Activated naive CD4-positive, alpha-beta T cell treated with anti-CD3 and anti-CD28 coated beads, Interleukin-2, amount 50 U/mL, for 72 hours (primary cell): ENCODE measurements at places on chromosomes 16 and 17. TPM values are rescaled to one million over a fixed set of nuclear protein-coding genes. Genes with fewer than 3 reads are reported as not detected.

The DHRS7C gene
- total RNA-seq = not detected

- DNase-seq = no peak
Measured at GRCh38 chr16:3088925-3089716, 10.0 kb downstream of the ZSCAN10 start.

GRCh38 chr17:29151567-29151966, 28.6 kb downstream of the MYO18A start:
- no peak for DNase-seq

The CD300C gene
- 0.25 TPM for total RNA-seq

The NEUROD2 gene
- not detected for total RNA-seq

- DNase-seq = no peak
Measured at GRCh38 chr17:66620528-66620927, 214.4 kb upstream of the CACNG5 start.

DNA sequence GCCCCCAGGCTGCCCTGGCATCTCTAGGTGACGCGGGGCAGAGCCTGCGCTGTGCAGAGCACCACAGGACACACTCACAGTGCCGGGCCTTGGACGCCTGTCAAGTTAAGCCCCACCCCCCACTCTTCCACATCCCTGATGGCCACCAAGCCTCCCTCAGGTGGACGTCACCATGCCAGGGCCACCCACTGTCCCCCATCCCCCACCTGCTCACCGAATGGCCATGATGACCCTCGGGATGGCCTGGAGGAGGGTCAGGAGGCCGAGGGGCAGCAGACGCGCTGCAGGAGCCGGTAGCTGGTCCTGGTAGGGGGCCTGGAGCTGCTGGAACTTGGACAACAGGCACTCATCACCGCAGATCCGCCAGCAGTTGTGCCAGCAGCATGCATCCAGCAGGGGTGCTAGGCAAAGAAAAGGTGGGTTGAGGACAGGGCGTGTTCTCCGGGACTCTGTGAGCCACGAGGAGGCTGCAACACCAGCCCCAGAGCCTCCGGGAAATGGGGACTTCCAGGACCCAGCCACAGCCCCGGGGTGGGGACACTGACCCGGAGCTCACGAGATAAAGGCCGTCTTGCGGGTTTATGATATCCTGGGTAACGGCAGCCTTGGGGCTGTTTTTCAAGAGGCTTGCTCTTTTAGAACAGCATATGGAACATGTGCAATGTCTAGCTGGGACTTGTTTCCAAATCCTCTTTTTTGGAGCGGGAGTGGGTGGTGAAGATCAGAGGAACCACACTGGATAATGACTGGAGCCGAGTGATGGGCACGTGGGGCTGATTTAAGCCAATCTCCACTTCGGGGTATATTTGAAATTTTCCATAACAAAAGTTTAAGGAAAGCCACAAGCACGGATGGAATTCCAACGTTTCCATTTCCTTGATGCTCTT, 11.4 kb downstream of the C16orf95 start:
- no peak for DNase-seq

DNA sequence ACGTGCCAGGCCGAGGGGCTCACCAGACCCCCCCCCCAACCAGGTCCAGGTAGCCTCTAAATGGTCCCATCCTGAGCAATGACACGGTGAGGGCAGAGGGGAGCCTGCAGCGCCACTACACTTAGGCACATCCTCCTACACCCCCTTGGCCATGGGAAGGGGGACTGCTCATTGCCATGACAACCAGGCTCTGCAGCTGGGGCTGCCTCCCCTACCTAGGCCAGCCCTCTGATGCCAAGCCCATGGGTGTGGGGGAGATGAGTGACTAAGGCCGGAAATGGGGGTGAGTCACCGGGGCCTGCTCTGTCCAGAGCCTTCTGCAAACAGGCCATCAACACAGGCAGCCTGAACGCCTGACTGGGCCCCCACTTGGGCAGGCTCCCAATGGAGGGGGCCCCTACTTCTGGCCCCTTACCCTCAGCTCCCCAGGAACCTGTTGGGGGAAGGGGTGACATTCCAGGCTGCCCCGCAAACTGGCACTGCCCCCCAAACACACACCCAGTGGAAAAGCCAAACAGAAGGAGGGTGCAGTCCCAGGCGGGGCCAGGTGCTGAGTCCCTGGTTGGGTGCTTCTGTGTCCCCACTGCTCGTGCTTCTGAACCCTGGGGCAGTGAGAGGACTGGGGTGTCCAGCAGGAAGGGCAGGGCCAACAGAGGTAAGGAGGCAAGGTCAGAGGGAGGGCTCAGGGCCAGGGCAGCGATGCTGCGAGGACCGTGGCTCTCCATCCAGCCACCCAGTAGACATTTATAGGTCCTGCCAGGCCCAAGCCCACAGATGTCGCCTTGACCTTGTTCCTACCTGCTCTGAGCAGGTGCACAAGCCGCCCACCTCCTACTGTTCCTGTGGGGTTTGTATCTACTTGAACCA, 8.2 kb downstream of the PLCD3 start:
- no peak for DNase-seq

The SCNN1B gene
- total RNA-seq = not detected

The TBC1D3E gene
- not detected for total RNA-seq

The CCDC200 gene
- not detected for total RNA-seq

The CCL7 gene
- not detected for total RNA-seq

The LITAFD gene
- not detected for total RNA-seq

The KCNJ18 gene
- total RNA-seq = not detected

GRCh38 chr17:12231355-12231682, 210.6 kb downstream of the MAP2K4 start:
- DNase-seq = no peak

DNA sequence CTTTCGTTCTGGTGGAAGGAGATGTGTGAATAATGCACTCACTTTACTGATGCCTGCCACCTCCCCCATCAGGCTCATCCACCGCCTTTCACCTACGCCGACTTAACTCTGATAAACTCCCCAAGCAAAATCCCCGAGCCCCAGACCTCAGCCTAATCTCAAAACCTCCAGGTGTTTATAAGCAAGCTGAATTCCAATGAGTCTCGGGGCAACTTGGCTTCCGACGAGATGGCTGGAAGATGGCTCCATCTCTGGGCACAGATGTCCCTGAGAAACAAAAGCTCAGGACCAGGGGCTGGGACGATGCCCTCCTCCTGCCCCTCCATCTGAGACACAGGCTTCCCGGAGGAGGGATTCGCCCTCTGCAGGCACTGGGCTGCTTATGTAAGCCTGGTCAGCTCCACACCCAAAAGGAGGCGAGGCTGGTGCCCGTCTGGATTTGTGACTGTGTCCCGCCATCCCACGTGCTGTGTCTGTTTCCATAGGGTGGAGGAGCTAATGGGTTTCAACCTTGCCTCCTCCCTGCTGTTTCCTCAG, 386.4 kb upstream of the TNRC6C start:
- DNase-seq = no peak

The SKAP1 gene
- 65.0 TPM for total RNA-seq

DNA sequence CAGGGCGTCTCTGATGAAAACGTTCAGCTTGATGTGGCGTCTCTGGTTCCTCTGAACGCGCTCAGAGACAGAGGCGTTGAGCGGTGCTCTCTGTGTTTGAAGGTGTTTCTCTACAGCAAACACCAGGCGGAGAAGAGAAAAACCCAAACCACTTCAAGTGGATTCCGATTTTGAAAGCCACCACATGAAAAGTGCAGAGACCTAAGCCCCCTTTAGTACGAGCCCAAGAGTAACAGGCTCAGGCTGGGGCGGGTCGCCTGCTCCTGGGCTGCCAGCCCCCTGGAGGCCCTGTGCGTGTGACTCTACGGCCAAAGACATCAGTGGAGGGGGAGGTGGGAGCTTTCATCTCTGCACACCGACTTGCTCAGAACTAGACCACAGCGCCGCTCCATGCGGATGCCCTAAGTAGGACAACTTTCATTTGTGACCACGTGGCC, 328.4 kb downstream of the MAF start:
- DNase-seq = peak; percentile 78

- DNase-seq = no peak
Measured at GRCh38 chr17:32831627-32832243, 45.2 kb downstream of the MYO1D start.

GRCh38 chr17:66506641-66507040, 204.2 kb downstream of the PRKCA start:
- DNase-seq = no peak

GRCh38 chr17:11029791-11030190, 191.9 kb upstream of the PIRT start:
- DNase-seq = no peak

DNA sequence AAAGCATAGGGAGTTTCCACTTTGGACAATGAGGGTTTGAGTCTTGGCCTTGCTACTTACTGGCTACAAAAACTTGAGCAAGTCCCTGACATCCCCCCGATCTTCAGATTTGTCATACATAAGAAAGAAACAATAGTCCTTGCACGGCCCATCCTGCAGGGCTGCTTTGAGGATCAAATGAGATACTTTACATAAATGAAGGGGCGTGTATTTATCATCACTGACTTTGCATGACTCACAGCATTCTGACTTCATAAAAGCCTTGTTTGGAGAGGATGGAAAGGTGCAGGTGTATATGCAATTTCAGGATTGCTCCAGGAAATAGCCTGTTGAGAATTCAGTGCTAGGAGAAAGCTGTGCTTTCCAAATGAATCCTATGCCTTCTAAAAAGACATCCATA, 465.0 kb upstream of the MAF start:
- DNase-seq = no peak

DNA sequence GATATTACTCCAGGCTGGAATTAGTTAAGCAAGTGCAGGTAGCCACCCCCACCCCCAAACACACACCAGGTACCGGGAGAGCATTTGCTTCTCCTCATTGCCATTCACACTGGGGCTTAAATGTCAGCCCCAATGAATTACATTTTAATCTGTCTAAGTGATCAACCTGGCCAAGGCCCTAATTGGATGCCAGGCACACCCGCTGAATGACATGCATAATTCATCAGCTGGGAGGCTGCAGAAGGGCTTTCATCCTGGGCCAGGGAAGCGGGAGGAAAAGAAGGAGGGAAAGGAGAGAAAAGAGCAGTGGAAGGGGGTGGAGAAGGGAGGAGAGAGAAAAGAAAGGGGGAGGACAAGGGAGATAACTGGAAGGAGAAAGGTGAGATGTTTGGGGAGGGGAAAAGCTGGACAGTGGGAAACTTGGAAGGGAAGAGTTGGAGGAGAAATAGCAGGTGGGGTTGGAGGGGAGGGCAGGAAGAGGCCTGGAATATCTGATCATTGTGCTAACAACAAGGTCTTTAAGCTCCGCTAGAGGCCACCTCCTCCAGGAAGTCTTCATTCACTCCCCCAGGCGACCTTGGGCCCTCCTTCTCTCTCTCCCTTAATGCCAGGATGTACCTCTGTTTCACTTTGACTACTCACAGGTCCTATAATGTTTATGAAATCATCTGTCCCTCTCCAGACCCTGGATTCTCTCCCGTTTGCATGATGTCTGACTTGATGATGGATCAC, 40.1 kb upstream of the CES5A start:
- DNase-seq = no peak

- no peak for DNase-seq
Measured at GRCh38 chr16:50558913-50559312, 10.7 kb downstream of the NKD1 start.

The HEATR9 gene
- not detected for total RNA-seq

DNA sequence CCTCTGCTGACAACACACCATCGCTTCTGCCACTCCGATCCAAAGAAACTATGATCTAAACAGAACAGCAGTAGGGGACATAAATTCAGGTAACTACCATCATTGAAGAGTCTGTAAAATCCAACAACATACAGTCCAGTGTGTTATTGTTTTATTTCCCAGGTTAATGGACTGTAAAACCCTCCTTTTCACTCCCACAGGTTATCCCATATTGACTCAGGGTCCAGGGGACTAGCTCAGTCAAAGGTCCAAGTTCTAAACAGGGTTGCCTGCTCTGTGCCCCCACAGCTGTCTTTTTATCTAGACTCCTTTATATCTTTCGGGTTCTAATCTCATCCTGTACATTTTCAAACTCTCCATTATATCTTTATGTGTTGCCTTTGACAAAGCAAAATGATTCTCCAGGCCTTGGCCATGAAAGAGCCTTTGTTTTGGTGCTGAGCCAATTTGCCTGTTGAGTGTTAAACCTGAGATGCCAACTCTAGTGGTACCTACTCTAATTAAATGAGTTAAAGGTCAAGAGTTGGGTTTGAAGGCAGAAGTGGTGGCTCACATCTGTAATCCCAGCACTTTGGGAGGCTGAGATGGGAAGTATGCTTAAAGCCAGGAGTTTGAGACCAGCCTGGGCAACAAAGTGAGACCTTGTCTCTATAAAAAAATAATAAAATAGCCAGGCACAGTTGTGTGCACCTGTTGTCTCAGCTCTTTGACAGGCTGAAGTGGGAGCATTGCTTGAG, 80.5 kb downstream of the SNX11 start:
- DNase-seq = no peak

GRCh38 chr17:1072551-1072961, 75.6 kb downstream of the TIMM22 start:
- no peak for DNase-seq

The RILP gene
- total RNA-seq = 2.5 TPM

GRCh38 chr17:2068519-2069051, 13.7 kb downstream of the HIC1 start:
- no peak for DNase-seq

The CRYM gene
- not detected for total RNA-seq

GRCh38 chr16:10335681-10336080, 50.2 kb upstream of the ATF7IP2 start:
- DNase-seq = no peak

GRCh38 chr17:77579682-77580081, 378.8 kb upstream of the TNRC6C start:
- no peak for DNase-seq

The IL34 gene
- not detected for total RNA-seq

DNA sequence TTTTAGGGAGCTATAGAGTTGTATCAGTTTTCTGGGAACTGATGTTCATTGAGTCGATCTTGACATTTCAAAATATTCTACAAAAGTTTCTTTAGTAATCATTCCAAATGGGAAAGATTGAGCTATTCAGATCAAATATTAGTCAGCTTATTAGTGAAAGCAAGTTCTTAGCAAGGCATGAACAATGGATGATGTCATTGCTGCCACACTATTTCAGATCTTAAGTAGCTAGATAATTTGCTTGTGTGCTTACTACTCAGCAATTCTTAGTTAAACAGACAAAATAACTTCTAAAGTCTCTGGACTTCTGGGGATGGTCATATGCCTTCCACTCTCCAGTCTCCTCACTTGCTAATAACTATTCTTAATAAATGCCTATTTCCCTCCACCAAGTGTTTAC, 69.0 kb upstream of the CDH8 start:
- no peak for DNase-seq

The CENPN gene
- total RNA-seq = 41.7 TPM

The KRTAP3-1 gene
- not detected for total RNA-seq

- no peak for DNase-seq
Measured at GRCh38 chr17:42009170-42009569, 8.1 kb downstream of the DNAJC7 start.

The MEFV gene
- total RNA-seq = not detected

The HNF1B gene
- total RNA-seq = 0.14 TPM

DNA sequence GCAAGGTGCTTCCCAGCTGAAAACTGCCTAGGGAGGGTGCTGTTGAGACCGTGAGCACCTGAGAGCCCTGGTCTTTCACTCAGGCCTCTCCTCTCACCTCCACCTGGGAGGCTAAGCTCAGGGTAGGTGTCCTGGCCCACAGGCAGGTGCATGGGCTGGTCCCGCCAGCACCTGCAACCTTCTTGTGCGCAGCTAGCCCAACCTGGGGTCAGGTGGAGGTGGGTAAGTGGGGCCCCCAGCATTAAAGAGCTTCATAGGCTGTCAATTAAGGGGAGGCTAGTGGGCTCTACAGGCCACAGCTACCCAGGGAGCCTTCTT, 8.7 kb downstream of the ADCY7 start:
- no peak for DNase-seq

- DNase-seq = no peak
Measured at GRCh38 chr16:47644166-47644565, 183.0 kb downstream of the PHKB start.

The KLHL11 gene
- total RNA-seq = 29.3 TPM

- DNase-seq = no peak
Measured at GRCh38 chr17:13538841-13539411, 62.8 kb downstream of the HS3ST3A1 start.

The ZNF319 gene
- total RNA-seq = 5.6 TPM
